ENCODE measurements at places on chromosomes 12 and 14.

- DNase-seq: no peak
Observed at GRCh38 chr14:68293404-68293803, 473.8 kb downstream of the RAD51B start.

GRCh38 chr12:123006977-123007376 lies 26.5 kb downstream of the ARL6IP4 start:
- DNase-seq: no peak

- peak; percentile 49 for DNase-seq
Observed at GRCh38 chr12:88960213-88960878, 380.1 kb upstream of the KITLG start.

- DNase-seq: no peak
Observed at GRCh38 chr14:29999013-29999539, 71.4 kb upstream of the PRKD1 start.

- DNase-seq: peak; percentile 59
Observed at GRCh38 chr14:75259510-75259855, 19.1 kb upstream of the FOS start.

DNA sequence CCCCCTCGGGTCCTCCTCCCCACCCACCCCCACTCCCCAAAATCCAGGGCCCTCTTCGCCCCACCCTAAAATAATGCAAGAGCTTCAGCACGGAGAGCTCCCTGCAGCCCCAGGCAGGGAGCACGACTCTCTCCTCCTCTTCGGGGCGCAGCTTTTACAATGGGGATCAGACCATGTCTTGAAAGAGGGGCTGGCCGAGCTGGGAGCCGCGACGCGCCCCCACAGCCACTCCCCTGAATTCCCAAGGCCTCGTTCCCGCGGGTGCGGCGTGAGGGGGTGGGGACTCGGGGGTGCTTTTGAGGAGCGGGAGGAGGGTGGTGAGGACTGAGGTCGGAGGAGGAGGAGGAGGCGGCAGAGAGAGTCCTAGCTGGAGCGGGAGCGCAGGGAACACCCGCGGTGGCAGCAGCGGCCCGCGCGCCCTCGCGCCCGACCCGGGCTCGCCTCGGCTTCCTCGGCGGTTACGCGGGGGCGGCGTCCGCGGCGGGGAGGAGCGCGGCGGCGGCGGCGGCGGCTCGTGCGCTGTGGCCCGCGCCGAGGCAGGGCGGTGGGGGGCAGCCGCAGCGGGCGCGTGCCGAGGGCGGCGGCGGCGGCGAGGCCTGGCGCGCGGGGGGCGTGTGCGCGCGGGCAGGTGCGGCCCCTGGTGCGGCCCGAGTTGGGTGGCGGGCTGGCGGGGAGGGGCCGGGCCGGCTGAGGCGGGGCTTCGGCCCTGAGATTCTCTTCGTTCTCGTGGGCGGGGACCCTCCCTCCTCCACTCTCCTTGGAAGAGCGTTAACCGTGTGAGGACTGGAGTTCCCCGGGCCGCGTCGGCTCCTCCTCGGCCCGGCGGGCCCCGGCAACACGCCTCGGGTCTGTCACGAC lies at the start of gene ANKS1B:
Gene ANKS1B (minus strand): TSS at position 666 of the 858 bp plus-strand sequence. CDS start 699 bp downstream, outside the sequence.
- peak; percentile 43 for DNase-seq

DNA sequence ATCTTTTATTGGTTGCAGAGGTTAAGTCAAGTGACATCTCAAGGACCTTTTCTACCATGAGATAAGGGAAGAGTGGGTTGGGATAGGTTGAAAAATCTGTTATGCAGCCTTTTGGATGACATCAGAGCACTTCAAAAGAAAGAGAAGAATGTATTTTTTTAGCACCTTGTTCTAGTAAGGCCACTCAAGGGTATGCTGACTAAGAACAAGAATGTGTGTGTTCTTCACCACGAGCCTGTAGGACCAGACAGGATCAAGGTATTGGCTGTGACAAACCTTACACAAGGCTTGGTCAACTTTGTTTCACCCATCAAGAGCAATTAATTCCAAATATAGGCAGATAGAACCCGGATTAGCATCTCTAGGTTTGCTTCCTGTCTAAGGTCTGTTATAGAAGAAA lies 142.5 kb downstream of the SAMD4A start:
- no peak for DNase-seq

GRCh38 chr14:76615331-76615730 lies 145.9 kb upstream of the VASH1 start:
- DNase-seq: no peak

GRCh38 chr12:75360920-75361319 lies 26.4 kb downstream of the GLIPR1L1 start:
- no peak for DNase-seq

DNA sequence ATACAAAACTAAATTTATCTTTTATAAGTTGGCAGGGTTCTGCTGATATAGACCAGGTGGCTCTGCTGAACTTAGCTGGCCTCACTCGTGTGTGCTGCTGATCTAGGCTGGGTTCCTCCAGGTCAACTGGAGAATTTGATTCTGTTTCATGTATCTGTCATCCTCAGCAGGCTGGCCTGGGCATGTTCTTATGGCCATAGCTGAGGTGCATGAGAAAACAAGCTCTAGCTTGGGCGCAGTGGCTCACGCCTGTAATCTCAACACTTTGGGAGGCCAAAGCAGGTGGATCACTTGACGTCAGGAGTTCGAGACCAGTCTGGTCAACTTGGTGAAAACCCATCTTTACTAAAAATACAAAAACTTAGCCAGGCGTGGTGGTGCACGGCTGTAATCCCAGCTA lies 24.3 kb upstream of the BCL2L14 start:
- DNase-seq: no peak

GRCh38 chr12:120933786-120934185 lies 29.6 kb upstream of the SPPL3 start:
- DNase-seq: no peak

DNA sequence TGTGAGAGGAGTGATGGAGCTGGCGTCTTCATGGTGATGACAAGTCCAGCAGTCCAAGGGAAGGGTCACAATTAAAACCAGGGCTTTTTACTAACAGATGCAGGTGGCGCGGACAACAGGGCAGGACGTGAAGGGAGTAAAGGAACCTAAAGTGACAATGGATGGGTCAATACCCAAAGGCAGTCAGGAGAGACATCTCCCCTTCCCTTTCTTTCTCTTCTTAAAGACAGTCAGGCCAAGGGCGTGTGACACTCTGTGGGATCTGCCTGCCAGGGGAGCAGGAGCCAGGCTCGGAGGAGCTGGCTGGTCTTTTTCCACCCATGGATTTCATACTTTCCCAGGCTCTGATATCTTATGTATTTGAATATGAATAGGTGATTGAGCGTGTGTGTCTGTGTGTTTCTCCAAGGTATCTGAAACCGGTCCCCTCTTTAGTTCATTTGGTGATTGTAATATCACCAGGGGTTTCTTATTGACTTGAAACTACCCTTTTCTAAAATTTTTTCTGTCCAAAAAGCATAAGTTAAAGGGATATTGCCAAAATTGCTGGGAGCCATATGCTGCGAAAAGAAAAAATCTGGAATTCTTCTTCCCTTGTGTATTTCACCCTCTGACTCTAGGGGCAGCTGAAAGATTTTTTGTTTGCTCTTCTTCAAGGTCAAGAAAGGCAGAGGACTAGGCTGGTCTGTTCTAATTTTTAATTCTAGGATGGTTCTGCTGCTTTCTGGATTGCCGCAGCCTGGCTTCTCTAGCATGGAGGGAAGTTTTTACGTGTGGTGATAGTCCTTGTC lies 61.8 kb downstream of the FBXL14 start:
- DNase-seq: peak; percentile 86

GRCh38 chr12:76106631-76107030 lies 22.1 kb upstream of the NAP1L1 start:
- DNase-seq: no peak

Data from OCI-M1 (cell line).